ENCODE measurements at places on chromosomes 7 and 10.

GRCh38 chr10:59698326-59698725 lies 11.3 kb downstream of the SLC16A9 start:
- no peak for DNase-seq

- no peak for DNase-seq
Observed at GRCh38 chr7:144513334-144513733, 109.8 kb upstream of the NOBOX start.

GRCh38 chr10:13917791-13918190 lies 331.0 kb downstream of the PRPF18 start:
- no peak for DNase-seq

DNA sequence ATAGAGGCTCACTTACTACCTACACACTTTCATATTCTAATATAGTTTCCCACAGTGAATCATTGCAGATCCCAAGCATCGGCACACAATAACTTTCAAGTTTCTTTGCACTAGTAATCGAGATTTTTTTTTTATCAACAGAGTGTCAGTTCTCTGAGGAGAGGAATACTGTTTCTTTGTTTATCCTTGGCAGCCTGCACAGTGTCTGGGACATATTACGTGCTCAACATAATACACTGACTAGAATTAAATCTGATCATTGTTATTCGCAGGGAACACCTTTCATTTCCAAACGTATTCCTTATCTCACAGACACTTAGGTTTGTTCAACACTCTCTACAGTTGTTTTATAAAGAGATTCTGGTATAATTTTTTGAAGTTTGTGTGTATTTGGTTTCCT lies 95.3 kb downstream of the CACNA2D1 start:
- no peak for DNase-seq

DNA sequence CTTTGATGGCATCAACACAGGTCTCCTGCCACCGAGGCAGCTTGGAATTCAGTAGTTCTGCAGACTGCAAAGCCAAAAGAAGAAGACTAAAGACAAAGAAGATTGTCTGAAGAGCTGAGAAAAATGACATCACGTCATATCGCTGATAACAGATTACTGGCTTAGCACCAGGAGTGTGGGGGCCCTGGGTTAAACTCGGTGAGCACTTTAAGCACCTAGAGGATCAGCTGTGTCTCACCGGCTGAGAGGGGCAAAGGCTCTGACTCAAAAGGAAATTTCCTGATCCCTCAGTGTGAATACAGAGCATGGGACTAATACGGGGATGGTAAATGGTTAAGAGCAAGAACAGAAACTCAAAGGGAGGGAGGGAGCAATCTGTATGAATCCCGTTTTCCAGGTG lies 30.7 kb downstream of the BRI3 start:
- no peak for DNase-seq

DNA sequence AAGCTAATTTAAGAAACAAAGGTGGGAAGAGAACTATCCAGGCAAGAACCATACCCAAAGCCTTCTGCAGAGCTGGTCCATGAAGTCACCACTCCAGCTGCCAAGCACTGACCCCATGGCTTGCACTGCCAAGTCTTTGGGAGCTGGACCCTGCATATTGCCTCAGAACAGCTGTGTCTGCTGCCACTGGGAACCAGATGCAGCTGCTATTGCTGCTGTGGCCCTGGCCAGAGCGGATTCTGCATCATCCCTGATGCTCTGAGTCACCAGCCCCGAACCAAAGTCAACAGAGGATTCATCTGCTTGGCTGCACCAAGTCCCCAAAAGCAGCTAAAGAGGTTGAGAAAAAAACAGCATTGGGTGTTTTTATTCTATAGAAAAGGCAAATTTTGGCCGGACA lies 39.2 kb upstream of the GSAP start:
- DNase-seq: no peak

GRCh38 chr7:68720697-68721096 lies 877.6 kb upstream of the AUTS2 start:
- DNase-seq: no peak

DNA sequence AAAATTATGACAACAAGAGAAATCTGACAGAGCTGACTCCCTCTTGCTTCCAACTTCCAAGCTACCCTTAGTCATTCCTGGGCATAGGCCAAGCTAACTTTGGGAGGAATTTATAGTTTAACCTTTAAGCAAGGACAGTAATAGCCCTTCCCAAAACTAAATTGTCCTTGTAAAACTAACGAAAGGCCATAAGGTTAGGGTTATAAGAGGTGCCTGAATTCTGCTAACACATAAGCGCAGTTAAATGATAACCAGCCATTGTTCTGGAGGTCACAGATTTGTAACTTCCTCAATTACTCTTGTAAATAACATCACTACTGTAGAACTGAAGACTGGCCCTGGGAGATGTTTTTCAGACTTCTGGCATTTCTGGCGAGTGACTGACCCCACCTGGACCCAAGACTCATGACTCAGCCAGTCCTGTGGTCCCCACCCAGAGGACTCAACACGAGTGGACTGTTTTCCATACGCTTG lies 481.2 kb downstream of the KCNMA1 start:
- DNase-seq: no peak

GRCh38 chr10:126214021-126214420 lies 174.3 kb downstream of the ADAM12 start:
- DNase-seq: no peak

Data from thymus (tissue), 14 donors.